ENCODE measurements at places on chromosomes 13 and 19.

DNA sequence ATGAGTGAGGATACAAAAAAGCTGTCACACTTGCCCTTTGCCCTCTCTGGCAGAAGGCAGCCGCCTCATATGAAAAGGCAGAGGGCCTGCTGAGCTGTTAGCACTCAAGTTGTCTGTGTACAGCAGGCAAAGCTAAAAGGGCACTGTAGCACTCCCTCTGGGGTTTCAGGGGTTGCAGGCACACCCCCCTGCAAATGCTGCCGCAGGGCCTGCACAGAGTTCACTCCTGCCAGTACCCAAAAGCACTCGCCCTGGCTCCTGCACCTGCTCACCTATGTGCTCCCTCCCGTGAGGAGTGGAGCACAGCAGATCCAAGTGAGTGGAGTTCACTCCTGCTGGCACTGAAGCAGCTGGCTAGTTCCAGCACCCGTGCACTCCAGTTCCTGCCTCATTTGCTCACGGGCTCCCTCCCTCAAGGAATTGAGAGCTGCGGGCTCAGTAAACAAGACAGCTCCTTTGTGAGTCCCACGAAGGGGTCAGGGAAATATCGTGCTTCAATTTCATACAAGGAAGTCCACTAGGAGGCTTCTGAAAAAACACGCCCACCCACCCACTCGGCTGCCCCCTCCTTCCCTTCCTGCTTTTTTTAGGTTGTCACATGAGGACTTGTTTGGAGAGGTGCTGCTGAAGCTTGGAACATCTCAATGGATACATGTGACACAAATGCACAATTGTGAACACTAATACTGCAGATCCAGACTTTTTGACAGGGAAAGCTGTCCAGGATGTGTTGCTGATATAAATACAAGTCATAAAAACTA, 9.9 kb upstream of the RCBTB2 start:
- DNase-seq: no peak

DNA sequence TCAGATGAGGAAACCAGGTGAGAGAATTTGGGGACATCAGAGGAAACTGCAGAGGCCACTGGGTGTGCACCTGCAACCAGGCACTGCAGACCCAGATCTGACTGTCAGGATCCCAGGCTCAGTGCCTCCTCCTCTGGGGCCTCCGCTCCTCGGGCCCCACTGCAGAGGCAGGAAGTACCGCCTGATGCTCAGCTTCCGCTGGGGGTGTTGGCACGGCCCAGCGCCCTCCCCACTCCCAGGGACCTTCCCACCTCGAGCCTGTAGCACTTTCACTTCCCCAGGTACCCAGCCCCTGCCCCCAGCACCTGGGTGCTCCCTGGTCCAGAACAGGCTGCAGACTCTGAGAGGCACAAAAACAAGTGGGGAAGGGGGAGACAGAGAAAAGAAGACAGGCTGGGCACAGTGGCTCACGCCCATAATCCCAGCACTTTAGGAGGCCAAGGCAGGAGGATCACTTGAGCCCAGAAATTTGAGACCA, 1.4 kb upstream of the CD37 start:
- DNase-seq: no peak

GRCh38 chr13:44765001-44765471, 188.9 kb upstream of the TSC22D1 start:
- DNase-seq: no peak

- no peak for DNase-seq
Measured at GRCh38 chr19:28542394-28543243, 670.3 kb downstream of the UQCRFS1 start.

DNA sequence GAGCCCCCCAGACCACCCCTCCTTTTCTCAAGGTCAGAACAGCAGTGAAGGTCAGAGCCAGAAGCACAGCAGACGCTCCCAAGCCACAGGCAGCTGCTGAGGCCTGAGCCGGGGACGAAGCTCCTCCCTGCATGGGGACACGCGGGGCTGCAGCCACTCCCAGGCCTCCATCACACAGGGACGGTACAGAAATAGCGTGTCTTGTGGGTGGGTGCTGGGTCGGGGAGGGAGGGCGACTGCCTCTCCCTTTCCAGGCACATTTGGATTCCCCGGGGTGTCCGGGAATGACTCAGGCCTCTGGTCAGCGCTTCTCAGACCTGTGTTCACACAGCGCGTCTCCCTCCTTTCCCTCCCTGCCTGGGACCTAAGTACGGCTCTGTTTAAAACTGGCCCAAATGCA, 33.2 kb downstream of the RASA3 start:
- DNase-seq: peak; percentile 51

- DNase-seq: no peak
Measured at GRCh38 chr19:58500242-58500641, 11.6 kb downstream of the SLC27A5 start.

DNA sequence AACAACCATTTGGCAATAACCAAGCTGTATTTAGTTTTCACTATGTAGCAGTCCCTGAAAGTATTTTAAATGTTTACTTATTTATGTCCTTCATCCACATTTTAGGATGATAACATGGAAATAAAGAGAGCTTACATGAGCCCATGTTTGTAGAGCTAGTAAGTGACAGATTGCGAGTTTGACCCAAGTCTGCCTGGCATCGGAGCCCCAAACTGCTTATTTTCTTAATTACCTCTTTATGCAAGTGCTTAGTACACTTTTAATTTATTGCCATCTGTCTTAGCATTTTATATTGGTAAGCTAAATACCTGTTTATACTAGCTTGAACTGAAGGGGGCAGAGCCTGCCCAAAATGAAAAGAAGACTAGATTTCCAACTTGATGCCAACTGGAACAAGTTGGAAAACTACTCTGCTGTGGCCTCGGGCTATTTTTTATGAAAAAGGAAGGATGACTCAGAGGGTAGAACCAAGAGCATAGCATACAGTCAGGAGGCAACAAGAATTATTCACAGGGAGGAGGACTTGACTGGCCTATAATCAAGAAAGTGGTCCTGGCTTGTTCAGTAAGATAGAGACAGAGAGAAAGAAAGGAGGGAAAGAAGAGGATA, 150.2 kb downstream of the NDFIP2 start:
- peak; percentile 82 for DNase-seq

GRCh38 chr13:105518086-105518485, 1017.4 kb downstream of the EFNB2 start:
- DNase-seq: no peak

GRCh38 chr13:108494991-108495645, 134.3 kb upstream of the MYO16 start:
- no peak for DNase-seq

GRCh38 chr19:29326351-29326750, 113.4 kb upstream of the UQCRFS1 start:
- DNase-seq: no peak

- no peak for DNase-seq
Measured at GRCh38 chr13:96342286-96342685, 252.4 kb downstream of the HS6ST3 start.

GRCh38 chr13:90329641-90330040, 1017.8 kb upstream of the MIR17HG start:
- DNase-seq: no peak

- DNase-seq: peak; percentile 39
Measured at GRCh38 chr13:75372517-75372916, 109.5 kb downstream of the TBC1D4 start.

- DNase-seq: no peak
Measured at GRCh38 chr13:38703255-38703654, 16.4 kb downstream of the FREM2 start.

- DNase-seq: no peak
Measured at GRCh38 chr13:44868397-44868796, 120.9 kb downstream of the NUFIP1 start.

DNA sequence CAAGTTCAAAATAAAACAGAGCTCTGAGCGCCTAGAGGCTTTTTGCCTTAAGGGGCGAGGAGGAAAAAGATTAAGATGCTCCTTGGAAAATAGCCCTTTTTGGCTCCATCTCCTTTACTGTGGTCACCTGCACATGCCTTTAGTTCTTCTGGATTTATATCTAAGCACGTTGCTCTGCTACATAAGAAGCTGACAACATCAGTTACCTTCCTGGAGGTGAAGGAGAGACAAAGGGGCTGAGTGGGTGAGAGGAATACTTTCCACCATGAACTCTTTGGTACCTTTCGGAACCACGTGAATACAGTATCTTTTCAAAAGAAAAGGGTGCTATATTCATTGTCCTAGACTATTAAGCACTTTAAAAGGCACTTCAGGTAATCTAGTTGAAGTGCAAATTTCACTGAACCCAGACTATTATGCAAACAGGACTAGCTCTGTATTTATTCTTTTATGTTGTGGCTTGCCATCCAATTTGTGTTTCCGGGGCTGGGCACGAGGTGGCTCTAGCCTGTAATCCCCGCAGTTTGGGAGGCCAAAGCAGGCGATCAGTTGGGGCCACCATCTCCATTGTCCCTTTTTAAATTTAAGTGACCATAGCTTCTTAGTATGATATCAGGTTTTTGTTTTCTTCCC, 201.5 kb downstream of the TM9SF2 start:
- DNase-seq: no peak

DNA sequence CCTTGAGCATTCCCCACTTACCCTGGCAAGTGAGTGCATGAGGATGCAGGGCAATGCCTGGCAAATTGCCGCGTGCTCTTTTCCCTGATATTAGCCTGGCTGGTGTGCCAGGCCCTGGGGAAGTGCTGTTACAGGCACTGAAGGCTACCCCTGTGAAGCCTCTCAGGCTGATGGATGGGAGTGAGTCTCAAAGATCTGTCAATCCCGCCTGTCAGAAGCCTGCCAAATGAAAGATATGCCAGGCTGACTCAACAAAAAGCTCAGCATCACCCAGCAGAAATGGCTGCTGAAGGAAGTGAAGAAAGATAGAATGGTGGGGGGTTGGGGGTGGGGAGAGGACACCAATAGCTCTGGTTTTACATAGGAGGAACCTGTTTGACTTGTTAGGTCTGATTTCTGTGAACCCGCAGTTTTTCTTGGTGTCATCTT, 112.1 kb downstream of the LACC1 start:
- no peak for DNase-seq

DNA sequence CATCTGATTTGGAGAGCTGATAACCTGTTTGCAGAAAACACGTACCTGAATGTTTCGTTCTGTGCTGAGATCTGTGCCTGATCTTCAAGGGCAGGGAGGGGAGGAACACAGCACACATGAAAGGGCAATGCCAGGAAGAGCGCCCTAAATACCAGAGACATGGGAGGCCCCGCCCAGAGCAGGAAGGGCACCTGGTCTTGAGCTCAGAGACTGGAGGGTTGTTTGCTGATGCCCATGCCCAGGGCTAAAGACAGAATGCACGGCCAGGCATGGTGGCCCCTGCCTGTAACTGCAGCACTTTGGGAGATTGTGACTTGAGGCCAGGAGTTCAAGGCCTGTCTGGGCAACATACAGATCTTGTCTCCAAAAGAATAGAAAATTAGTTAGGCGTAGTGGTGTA, 183.2 kb downstream of the TUBA3C start:
- no peak for DNase-seq

DNA sequence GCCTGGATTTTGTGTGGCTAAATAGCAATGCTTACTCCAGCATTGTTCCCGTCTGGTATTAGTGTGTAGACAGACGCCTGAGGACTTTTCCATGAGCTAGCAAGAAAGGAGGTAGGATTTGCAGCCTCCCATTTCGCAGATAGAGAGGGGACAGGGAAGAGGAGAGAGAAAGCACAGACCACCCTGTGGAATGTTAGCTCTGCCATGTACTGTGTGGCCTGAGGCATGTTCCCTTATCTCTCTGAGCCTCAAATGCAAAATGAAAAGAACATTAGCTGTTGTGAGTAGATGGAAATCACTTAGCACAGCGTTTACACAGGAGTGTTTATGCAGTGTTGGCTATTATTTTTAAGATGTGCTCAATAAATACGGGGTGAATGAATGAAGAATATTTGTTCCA, 45.5 kb downstream of the OLFM4 start:
- DNase-seq: no peak

GRCh38 chr13:49356223-49356622, 87.6 kb downstream of the CAB39L start:
- peak; percentile 64 for DNase-seq

- DNase-seq: no peak
Measured at GRCh38 chr13:95793018-95793555, 116.1 kb downstream of the DNAJC3 start.

GRCh38 chr19:54653181-54653809, 9.5 kb upstream of the LILRB4 start:
- DNase-seq: peak; percentile 1

DNA sequence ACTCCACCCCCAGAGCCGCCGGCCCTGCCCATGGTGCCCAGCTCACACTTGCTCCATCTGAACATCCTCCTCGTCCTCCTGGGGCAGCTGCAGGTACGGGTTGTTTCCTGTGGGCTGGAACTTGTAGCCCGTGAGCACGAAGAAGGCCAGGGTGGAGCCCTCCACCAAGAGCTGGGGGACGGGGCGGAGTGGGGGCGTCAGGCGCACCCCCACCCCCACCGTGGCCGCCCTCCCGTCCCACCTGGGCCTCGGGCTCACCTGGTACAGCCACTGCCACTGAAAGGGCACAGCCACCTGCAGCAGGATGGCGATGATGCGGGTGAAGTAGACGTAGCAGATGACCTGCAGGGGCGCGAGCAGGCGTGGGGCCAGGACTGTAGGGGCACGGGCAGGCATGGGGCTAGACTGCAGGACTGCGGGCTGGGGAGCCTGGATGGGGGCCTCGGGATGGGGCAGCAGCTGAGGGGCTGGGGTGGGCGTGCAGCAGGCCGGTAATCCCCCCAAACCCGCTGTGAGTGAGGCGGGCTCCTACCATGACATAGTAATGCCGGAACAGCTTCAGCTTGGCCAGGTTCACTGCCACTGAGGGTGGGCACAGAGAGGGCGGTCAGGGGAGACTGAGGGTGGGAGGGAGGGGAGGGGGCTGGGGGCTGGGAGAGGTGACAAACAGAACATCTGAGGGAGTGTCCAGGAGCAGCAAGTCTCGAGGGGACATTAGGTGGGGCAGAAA, 6.3 kb downstream of the GPR108 start:
- DNase-seq: no peak

GRCh38 chr13:45602183-45603170, 13.1 kb downstream of the ERICH6B start:
- DNase-seq: no peak

GRCh38 chr13:30762643-30763042, 27.3 kb downstream of the ALOX5AP start:
- DNase-seq: no peak

GRCh38 chr13:98676239-98676638, 76.2 kb downstream of the SLC15A1 start:
- DNase-seq: no peak

DNA sequence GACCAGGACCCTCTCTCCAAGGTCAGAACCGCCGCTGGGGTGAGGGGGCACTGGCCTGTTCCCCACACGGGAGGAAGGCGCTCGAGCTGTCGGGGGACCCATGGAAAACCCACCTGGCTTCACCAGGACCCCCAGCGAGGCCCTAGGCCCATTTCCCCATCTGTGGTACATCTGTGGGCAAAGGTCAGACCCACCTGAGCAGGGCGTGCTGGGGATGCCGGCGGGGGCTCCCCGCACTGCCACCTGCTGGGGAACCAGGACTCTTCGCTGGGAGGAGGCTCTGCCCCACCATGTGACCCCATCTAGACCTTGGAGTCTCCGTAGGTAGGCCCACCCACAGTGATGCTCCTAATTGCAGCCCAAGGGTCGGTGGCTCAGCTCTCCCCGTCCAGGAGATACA, 511 bp downstream of the WDR88 start:
- DNase-seq: no peak

GRCh38 chr19:38265921-38266429, 1.6 kb downstream of the SPINT2 start:
- DNase-seq: no peak

All from fibroblast of the conjunctiva (primary cell).